Globus pallidus (tissue), 1 donor: ENCODE measurements at places on chromosomes 5 and 9.

DNA sequence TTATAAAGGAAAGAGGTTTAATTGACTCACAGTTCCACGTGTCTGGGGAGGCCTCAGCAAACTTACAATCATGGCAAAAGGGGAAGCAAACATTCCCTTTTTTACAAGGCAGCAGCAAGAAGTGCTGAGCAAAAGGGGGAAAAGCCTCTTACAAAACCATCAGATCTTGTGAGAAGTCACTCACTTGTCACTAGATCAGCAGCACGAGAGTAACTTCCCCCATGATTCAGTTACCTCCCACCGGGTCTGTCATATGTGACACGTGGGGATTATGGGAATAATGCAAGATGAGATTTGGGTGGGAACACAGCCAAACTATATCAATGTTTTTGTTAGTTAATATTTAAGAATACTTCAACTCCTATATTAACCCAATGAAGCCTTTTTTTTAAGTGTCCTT, 275.2 kb upstream of the CDH9 start:
- DNase-seq, result no peak

- DNase-seq, result no peak
Observed at GRCh38 chr9:114770991-114771390, 34.8 kb downstream of the TNFSF15 start.

DNA sequence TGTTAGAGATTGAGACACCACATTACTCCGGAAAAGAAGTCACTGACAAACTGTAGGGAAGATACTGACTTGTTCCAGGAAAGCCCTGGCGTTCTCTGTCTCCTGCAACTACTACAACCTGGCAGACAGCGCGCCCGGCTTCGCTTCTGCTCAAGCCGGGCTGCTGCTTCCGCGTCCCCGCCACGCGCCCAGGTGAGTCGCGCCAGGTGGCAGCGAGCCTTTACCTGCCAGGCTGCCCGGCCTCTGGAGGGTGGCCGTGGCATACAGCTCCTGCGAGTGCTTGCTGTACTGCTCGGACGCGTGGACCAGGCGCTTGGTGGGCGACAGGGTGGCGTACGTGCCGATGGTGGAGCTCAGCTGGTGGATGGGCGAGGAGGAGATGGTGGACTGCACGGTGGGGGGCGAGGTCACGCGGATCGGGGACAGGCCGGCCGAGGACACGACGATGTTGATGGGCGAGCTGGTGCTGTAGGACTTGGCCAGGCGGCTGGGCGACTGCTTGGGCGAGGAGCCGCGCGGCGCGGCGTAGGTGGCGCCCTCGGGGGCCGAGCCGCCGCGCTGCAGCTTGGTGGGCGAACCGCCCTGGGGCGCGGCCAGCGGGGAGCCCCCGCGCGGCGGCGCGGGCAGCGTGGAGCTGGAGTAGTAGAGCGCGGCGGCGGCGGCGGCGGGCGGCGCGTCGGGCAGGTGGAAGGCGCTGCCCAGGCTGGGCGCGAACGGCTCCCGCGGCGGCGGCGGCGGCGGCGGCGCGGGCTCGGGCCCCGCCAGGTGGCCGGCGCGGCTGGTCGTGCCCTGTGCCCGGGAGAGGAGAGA, 519.6 kb downstream of the CTNND2 start:
- DNase-seq, result peak; percentile 76

GRCh38 chr5:60382716-60383115, 317.2 kb downstream of the DEPDC1B start:
- DNase-seq, result peak; percentile 61

GRCh38 chr5:18497089-18497488, 862.8 kb downstream of the TAF11L14 start:
- DNase-seq, result no peak

- DNase-seq, result no peak
Observed at GRCh38 chr9:112332674-112332976, 794 bp downstream of the PTBP3 start.

DNA sequence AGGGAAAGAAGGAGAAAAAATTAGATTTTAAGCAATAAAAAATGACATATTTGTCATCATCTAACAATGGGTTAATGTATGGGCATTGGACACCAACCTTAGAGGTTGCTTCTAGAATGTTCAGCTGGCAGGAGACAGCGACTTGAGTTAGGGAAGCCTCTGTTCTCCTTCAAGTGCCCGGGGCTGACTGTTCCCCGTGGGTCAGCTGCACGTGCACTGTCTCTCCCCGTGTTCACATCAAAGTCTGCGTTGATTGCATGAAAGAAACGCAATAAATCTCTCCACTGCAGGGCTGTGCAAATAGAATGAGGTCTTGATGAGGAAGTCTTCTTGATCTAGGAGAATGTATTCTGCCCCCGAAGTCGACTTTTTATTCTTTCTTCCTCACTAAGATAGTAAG, at the start of gene GLT6D1:
Gene GLT6D1, minus strand, starts transcription at position 345 of the 400 bp plus-strand sequence. CDS start 353 bp downstream, outside the sequence.
- no peak for DNase-seq

- DNase-seq, result no peak
Observed at GRCh38 chr5:154648706-154649105, 106.5 kb upstream of the LARP1 start.

- DNase-seq, result no peak
Observed at GRCh38 chr9:5719100-5719926, 90.4 kb downstream of the RIC1 start.

- DNase-seq, result no peak
Observed at GRCh38 chr9:92671323-92671722, 1.4 kb upstream of the IPPK start.

DNA sequence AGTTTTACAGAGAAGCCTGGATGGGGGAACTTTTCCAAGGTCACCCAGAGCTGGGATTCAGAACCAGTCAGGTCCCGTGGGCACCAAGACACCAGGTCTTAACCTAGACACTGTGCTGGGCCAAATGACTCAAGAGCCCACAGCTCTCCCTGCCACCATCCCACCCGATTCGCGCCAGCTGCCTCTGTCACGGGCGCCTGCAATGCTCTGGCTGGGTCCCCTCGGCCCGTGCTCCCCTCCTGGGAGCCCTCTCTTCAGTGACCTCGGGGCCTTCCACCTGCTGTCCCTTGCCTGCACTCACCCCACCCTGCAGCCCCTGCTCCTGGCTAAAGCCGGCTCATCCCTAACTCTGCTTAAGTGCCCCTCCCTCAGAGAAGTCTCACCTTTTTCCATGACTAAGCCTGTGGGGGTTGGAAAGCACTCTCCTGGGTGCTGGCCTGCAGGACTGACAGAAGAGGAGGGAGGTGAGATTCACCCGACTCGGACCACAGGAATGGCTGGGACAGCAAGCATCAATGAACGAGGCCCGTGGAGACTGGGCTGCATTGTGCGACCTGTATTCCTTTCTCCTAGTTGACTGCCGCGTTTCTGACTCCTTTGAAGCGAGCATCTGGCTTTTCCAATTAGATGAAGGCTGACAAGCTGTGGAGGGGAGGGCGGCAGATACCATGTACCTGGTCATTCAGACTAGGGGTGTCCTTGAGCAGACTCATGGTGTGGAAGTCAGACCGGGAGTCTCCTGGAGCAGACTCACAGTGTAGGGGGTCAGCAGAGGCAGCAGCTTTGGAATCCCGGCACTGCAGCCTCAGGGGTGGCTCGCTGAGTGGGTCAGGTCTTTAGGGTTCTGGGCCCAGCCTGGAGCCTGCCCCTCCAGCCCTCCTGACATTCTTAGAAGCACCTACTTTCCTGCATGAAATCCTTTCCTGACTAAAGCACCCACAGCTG, 5.8 kb upstream of the IL4 start:
- DNase-seq, result no peak

GRCh38 chr5:160835818-160836528, 16.0 kb downstream of the ATP10B start:
- DNase-seq, result no peak

DNA sequence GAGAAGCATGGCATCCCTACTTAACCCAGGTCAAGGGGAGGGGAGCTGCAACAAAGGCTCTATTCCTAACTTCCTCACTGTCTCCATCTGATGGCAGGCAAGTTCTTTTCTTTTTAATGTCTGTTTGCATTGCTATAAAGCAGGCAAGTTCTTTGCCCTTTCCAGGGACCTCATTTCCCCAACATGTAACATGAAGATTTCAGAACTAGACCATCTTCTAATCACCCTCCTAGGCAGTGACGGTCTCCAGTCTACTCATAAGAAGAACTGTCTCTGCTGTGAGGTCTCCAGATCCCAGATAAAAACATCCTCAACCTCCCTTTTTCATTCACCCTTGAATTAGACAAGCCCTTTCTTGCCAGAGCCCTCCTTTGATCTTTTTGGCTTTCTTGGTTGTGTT, 42.1 kb downstream of the PPP1R2B start:
- no peak for DNase-seq

- peak; percentile 26 for DNase-seq
Observed at GRCh38 chr9:13586587-13587374, 307.3 kb upstream of the MPDZ start.

- peak; percentile 37 for DNase-seq
Observed at GRCh38 chr5:109399092-109399759, 10.5 kb downstream of the PJA2 start.

DNA sequence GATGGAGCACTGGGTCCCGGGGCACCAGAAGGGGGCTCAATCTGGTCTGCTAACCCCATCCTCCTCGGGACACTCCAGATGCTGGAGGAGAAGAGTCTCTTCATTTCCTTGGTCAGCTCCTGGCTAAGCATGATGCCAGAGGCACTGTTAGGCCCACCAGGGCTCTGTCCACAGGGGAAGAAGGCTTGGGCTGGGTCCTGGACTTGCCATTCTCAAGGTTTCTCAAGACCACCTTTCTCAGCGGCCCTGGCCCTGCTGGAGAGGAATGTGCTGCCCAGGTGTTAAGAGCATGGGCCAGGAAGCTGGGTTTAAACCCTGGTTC, 7.9 kb downstream of the SH2D3C start:
- no peak for DNase-seq

DNA sequence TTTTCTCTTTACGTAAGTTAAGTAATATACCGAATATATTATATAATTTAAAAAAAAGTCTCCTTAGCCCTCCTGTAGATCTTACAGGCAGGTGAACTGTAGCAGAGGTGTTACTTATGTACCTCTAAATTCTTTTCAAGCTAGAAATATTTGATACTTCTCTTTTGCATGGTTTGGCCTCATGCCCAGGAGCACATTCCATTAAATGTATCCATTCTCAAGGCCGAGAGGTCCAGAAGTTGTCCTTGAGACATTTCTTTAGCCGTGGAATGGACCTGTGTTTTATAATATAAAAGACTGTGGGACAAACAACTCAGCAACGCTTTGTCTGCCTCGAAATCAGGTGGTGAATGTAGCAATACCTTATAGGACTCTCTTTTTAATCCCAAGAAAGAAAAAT, 184.5 kb downstream of the TRIO start:
- no peak for DNase-seq

DNA sequence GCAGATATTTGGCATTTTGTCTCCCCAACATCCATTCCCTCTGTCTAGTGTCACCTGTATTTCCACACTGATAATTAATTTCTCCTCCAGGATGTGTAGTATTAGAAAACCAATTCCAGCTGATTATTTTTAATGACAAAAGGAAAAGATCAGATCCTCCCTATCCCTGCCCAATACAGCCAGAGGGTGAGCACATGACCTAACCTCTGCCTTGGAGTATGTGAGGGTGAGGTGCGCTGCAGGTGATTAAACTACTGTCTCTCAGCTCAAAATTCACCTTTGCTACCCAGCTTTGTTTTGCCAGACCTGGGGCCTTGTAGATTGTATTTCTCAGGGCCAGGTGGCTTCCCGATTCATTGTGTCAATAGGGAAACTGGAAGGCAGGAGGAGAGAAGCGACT, 402.1 kb downstream of the PRELID2 start:
- DNase-seq, result no peak

- no peak for DNase-seq
Observed at GRCh38 chr5:123500471-123500870, 11.5 kb upstream of the CSNK1G3 start.
